CD4-positive, alpha-beta T cell (primary cell): ENCODE measurements at places on chromosomes 1 and 21.

GRCh38 chr1:116330342-116330652 is 42.7 kb upstream of the ATP1A1 start:
- DNase-seq = no peak

DNA sequence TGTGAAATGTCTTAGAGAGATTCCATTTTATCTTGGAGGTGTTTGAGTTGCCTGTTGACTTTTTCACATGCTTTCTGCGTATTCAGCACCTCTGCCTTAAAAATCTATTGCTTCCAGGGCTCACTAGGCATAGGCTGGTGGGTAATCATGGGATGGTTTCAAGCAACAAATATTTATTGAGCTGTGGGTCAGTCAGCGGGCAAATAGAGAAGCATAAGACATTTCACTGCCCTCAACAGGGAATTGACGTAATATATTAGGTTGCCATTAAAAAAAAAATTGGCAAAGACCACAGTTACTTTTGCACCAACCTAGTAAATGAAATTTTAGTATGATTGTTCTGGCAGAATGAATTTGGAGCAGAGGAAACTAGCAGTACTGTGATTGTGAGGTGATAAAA is 44.3 kb upstream of the NBL1 start:
- DNase-seq = no peak

DNA sequence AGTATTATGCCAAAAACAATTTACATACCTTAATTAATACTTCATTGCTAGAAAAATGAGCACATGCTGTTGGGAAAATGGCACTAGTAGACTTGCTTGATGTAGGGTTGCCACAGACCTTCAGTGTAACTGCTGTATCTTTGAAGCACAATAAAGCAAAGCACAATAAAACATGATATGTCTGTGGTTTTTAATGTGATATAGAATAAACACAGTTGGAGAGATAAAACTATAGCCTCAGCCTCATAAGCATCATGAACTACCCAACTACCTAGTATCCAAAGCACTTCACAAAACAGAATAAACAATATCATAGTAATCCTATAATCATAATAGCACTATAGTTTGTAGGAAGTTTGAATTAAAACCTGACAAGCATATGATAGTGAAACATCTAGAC is 143.5 kb downstream of the SYT14 start:
- DNase-seq = no peak

DNA sequence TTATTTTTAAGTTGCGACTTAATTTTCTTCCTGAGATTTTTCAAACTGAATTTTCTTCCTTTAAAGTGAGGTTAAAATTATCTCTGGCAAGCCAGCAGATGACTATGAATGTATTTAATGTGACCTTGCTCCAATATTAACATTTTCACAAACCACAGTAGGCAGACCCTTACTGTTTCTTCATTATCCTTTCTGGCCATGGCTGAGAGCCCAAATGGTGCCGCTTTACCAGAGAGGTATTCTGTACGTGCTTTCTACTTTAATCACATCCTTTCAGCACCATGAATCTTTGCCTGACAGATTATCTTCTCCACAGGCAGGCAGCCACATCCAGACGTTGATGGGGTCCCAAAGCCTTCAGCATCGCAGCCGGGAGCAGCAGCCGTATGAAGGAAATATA is 129.6 kb downstream of the LRRC40 start:
- no peak for DNase-seq

- no peak for DNase-seq
These were observed 28.6 kb downstream of the PTPRU start for GRCh38 chr1:29264773-29265389.

- DNase-seq = no peak
These were observed 13.9 kb downstream of the CHD5 start for GRCh38 chr1:6166221-6166620.

GRCh38 chr1:44029260-44029910 is 1.9 kb downstream of the SLC6A9 start:
- DNase-seq = no peak

DNA sequence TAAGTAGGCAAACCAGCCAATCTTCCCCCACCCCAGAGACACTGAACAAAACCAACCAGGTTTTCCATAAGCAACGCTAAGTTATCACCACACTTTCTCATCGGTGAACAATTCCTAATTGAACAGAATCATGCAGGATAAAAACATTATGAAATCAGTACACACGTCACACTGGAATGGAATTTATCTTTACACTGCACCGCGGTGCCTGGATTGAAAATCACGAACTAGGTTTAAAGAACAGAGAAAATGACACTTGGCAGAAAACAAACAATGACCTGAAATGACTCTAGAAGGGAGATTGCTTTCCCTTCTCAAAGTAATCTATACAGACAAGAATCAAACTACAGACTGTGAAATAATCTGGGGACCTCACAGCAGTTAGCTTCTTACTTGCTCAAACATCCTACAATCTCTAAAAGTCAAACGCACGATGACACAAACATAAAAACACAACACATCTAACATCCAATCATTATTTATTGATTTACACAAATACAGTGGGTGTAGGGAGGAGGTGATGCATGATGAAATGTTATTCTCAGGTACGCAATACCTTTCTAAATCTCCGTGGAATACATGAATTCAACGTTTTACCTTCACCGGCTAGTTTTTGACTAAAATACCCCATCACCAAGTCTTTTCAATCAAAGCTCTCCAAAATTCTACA is 1.9 kb downstream of the EIF4G3 start:
- no peak for DNase-seq

GRCh38 chr21:44006017-44006619 is 6.0 kb upstream of the TRAPPC10 start:
- no peak for DNase-seq

DNA sequence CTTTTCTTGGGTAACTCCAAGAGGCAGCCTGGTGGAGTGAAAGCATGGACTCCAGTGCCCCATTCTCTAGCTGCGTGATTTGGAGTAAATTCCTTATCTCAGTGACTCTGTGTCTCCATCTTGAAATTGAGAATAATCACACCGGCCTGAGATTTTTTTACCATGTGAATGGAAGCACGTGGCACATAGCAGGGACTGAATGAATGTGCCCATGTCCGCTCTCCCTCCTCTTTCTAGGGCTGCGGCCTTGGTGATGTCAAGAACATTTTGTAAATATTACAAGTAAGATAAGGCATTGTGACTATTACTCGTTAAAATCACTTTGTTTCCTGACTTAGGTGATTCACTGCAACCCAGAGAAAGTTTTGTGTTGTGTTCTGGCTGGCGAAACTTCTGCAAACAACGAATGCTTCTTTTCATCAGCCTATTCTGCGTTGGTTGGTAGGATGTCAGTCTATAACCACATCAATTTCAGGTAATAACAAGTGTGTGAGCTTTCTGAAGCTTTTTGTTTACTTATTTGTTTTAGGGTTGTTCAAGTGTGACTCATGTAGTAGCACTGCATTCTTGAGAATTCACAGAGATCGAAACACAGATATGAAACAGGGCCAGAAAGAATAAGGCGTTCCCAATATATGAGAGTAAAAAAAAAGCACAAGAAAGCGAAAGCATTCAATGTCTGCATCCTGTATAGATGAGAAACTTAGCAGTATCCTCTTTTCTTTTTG is 135.7 kb upstream of the SLC45A1 start:
- DNase-seq = peak; percentile 83

- DNase-seq = no peak
These were observed 90.1 kb downstream of the TNFSF18 start for GRCh38 chr1:172960454-172961208.
